ENCODE measurements at places on chromosomes 6 and 20.

DNA sequence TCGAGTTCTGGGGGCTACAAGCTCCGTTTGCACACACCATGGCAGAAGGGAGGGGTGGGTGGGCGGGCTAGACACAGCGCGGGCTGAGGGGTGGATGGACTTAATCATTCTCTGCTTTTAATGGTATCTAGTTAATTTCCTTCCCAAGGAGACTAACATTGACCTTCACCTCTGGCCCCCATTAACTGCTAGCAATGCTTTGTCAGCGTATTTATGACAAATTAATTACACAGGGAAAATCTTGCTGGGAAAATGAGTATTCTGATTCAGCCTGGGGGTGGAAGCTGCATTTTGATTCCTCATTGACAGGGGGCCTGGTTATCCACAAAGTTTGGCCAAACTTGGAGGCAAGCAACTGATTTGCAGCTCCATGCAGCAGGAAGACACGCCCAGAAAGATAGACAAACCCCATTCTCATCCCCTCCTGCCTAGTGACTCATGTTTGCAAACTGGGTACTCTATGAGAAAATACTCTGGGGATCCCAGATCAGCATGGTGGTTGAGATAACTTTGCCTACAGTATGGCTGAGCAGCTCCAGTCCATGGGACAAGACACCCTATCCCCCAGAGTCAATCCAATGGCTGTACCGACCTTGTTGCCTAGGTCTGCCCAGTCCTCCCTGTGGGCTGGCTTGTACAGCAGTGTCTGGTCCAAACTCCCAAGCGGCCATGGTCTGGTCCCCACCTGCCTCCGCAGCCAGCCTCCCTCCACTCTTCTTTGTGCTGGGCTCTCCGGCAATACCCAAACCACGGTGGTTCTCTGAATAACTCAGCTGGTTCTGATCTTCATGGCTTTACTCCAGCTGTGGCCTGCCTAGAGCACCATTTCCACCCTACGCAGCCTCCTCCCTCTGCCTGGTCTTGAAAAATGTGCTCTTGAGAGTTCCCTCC lies 19.7 kb downstream of the ZBP1 start:
- DNase-seq, result no peak

DNA sequence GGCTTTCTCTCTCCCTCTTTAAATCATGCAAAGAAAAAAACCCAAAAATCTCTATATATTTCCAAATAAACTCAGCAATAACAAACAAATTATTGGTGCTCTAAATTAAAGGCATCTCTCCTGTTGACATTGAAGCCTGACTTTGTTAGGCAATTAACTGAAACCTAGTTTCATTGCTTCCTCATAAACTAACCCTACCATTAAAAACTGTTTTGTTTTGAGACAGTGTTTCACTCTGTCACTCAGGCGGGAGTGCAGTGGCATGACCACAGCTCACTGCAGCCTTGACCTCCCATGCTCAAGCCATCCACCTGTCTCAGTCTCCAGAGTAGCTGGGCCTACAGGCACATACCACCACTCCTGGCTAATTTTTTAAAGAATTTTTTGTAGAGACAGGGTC lies 34.9 kb downstream of the PIGU start:
- DNase-seq, result no peak

DNA sequence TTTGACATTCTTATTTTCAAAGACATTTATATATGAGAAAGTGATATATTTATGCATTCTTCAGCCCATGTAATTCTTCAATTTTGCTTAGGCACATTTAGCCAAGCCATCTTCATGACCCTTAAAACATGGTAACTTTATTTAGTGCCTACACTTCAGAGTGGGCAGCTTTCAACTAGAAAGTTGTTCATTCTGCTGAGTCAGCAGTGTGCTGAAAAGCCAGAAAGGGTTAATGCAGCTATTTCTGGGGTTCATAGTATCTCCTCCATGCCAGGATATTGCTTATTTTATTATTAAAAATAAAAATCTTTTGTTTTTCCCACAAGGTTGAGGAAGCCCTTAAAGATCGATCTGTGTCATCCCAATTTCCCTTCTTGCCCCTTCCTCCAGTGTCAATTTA lies 79.2 kb downstream of the EDN1 start:
- no peak for DNase-seq

- DNase-seq, result no peak
Observed at GRCh38 chr6:33759887-33760629, 13.4 kb upstream of the IP6K3 start.

DNA sequence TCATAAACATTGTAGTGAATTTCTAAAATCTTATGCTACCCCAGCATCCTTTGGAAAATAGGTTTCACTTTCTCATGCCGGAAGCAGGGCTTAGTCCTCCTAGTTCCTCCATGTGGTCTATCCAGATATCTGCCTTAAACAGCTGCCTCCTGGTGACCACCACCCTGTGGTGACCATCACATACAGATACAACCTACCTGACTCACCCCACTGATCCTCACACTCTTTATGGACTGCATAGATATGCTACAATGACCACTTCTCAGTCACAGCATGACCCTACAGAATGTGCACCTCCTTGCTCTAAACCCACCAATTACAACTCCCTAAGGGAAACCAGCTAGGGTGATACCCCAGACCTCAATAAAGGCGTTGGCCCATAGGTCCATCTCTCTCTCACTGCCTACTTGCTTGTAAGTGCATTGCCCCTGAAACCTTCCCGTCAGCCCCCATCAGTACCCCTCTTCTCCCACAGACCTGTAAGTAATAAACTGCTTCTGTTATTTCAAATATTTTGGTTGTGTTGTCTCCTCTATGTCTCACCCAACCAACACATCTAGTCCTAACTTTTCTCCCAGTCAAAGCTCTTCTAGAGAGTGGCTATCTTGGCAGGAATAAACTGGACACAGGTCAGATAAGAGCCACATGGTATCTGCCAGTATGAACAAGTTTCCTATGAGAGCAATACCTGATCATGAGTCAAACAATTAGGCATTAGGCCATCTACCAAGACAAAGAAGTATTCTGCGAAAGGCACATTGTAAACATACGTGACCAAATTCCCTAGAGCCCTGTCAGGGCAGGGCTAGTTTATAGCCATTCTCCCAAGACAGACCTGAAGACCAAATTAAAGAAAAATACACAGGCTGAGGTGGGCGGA lies 39.4 kb upstream of the PLEKHG1 start:
- DNase-seq, result no peak

GRCh38 chr20:20793591-20793990 lies 81.1 kb upstream of the RALGAPA2 start:
- DNase-seq, result no peak

- DNase-seq, result no peak
Observed at GRCh38 chr20:6282642-6283041, 159.8 kb upstream of the FERMT1 start.

- DNase-seq, result no peak
Observed at GRCh38 chr20:23143986-23144690, 58.0 kb upstream of the CD93 start.

DNA sequence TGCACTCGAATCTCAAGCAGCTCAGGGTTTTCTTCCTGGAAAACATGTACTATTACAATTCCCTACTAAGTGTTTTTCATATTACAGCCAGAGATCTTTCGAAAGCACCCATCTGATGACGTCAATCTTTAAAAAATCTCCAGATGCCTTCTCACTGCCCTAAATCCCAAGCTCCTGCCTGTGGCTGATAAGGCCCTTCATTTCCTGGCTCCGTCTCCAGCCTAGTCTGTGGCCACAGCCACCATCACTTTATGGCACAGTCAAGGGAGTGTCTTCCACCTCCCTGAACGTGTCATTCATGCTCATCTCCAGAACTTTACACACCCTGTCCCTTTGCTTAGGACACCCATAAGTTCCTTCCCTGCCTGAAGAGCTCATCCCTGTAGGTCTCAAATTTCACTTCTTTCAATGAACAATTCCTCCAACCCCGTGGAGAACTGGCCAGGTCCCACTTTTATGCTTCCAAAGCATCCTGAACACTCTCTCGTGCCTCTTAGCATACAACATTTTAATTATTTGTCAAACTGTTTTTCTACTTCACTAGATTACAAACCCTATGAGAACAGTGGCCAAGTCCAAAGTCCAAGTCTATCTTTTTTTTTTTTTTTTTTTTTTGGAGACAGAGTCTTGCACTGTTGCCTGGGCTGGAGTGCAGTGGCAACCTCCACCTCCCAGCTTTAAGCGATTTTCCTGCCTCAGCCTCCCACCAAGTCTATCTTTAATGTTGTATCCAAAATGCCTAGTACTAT lies 106.1 kb upstream of the AGPAT4 start:
- no peak for DNase-seq

GRCh38 chr6:26045065-26045927 lies 41.9 kb upstream of the HFE start:
- DNase-seq, result peak; percentile 52

GRCh38 chr20:17417225-17417624 lies 114.0 kb downstream of the BFSP1 start:
- DNase-seq, result no peak

GRCh38 chr6:34145161-34146020 lies 496 bp downstream of the GRM4 start:
- DNase-seq, result no peak

GRCh38 chr20:58032599-58032998 lies 195.9 kb downstream of the ANKRD60 start:
- no peak for DNase-seq

GRCh38 chr6:42229506-42230119 lies 12.0 kb upstream of the MRPS10 start:
- DNase-seq, result no peak

DNA sequence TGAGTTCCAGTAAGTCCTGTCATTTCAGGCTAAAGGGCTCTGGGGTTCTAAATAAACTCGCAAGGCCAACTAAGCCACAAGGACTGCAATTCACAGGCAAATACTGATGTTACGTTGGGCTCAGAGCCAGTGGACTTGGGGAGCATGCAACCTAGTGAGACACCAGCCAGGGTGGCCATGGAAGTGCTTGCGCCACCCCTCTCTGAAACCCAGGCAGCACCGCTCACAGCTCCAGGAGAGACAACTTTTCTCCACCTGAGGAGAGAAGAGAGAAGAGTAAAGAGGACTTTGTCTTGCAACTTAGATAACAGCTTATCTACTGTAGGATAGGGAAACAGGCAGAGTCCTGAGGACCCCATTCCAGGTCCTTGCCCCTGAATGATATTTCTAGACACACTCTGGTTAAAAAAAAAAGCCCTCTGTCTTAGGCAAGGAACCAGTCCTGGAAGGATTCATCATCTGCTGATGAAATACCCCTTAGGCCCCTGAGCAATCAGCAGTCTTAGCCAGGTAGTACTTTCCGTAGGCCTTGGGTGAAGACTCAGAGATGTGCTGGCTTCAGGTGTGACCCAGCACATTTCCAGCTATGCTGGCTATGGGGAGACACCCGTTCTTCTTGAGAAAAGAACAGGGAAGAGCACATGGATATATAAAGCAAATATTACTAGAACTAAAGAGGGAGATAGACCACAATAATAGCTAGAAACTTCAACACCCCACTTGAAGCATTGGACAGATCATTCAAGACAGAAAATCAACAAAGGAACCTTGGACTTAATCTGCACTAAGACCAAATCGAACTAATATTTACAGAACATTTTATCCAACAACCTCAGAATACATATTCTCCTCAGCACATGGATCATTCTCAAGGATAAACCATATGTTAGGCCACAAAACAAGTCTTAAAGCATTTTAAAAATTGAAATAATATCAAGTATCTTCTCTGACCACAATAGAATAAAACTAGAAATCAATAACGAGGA lies 31.5 kb upstream of the TBC1D32 start:
- DNase-seq, result no peak

- DNase-seq, result no peak
Observed at GRCh38 chr6:15269011-15269410, 23.1 kb downstream of the JARID2 start.

- no peak for DNase-seq
Observed at GRCh38 chr6:135173242-135173988, 7.7 kb upstream of the MYB start.

- no peak for DNase-seq
Observed at GRCh38 chr6:130529569-130530149, 163.8 kb downstream of the TMEM200A start.

DNA sequence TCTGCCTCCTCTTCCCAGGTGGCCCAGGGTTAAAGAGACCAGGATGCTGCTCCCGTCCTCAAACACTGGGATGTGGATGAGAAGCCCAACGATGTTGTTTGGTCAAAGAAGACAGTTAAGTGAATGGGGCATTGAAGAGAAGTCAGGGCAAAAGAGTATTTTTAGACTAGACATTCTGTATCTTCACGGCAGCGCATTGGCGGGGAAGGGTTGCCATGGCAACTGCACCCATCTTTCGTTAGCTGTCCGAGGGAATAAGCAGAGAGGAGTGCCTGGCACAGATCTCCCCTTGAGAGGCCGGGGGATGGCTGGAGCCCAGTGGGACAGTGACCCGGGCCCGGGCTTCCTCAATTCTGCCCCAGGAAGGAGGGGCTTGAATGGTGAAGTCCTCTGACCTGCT lies 56.4 kb upstream of the GPR31 start:
- no peak for DNase-seq

- no peak for DNase-seq
Observed at GRCh38 chr6:121678245-121678644, 242.8 kb downstream of the GJA1 start.

GRCh38 chr6:89928604-89929003 lies 34.3 kb downstream of the GJA10 start:
- DNase-seq, result no peak

DNA sequence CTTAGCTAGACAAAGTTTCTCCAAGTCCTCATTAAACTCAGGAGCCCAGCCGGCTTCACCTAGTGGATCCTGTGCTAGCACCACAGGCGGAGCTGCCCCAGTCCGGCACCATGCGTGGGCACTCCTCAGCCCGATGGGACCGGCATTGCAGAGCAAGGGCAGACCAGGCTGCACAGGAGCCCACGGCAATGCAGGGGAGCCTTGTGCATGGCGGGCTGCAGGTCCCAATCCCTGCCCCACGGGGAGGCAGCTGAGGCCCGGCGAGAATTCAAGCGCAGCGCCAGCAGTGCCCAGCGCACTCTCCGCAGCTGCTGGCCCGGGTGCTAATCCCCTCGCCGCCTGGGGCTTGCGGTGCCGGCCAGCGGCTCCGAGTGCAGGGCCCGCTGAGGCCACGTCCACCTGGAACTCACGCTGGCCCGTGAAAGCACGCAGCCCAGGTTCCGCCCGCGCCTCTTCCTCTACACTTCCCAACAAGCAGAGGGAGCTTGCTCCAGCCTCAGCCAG lies 292.3 kb upstream of the EYS start:
- no peak for DNase-seq

DNA sequence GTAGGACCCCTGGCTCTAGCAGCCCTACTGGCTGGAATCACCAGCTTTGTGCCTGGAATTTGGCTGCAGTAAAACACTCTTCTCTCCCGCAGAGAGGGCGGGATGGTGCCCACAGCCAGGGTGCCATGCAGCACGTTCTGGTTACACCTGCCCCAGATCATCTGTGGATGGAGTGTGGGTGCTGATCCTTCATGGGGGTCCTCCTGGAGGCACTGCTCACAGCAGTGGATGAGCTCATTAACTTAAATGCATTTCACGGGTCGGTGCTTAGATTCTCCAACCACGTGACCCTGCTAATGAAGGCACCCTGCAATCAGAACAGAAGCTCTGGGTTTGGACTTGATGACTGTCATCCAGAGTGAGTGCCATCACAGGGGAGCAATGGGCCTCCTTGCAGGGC lies 138.6 kb upstream of the AFDN start:
- no peak for DNase-seq

Data from GOT3 (cell line).